ENCODE measurements at places on chromosomes 16 and 17.

DNA sequence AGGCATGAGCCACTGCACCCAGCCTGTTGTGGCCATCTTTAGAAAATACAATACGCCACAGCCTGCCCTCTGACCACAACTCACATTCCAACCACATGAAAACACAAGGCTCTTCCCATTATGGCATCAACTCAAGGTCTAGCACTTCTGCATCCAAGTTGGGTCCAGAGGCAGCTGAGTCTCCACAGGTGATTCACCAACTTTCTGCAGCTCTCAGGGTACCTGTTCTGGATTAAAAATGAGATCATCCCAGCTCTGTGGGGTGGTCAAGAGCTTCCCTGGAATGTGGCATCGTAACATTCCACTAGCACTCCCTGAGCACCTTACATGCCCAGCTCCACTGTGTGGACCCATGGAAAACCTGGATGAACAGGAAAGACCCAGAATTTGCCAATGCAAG lies 9.9 kb upstream of the GUCY2D start:
- no peak for DNase-seq

DNA sequence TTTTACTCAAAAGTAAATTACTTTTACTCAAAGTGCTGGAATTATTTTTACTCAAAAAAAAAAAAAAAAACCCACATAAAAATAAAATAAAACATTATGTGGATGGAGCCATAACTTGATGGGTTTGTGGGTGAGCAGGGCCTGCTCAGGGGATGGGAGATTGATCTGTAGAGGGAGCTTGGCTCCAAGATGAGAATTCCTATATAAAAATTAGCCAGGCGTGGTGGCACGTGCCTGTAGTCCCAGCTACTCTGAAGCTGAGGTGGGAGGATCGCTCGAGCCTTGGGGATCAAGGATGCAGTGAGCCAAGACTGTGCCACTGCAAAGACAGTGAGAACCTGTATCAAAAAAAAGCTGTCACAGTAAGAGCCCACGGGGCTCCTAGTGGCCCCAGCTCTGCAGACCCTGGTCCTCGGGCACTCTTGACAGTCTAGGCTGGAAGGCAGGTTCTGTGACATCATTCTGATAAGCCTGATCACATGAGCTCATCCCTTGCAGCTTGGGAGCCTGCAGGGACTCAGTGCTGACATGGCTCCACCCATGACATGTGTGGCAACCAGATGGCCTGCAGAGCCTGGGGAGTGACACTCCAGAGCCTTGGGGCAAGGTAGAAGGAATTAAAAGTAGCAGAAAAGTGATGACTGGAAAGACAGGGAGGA lies 42.5 kb downstream of the ST3GAL2 start:
- DNase-seq: no peak

GRCh38 chr17:12536472-12536871 lies 129.2 kb upstream of the MYOCD start:
- no peak for DNase-seq

DNA sequence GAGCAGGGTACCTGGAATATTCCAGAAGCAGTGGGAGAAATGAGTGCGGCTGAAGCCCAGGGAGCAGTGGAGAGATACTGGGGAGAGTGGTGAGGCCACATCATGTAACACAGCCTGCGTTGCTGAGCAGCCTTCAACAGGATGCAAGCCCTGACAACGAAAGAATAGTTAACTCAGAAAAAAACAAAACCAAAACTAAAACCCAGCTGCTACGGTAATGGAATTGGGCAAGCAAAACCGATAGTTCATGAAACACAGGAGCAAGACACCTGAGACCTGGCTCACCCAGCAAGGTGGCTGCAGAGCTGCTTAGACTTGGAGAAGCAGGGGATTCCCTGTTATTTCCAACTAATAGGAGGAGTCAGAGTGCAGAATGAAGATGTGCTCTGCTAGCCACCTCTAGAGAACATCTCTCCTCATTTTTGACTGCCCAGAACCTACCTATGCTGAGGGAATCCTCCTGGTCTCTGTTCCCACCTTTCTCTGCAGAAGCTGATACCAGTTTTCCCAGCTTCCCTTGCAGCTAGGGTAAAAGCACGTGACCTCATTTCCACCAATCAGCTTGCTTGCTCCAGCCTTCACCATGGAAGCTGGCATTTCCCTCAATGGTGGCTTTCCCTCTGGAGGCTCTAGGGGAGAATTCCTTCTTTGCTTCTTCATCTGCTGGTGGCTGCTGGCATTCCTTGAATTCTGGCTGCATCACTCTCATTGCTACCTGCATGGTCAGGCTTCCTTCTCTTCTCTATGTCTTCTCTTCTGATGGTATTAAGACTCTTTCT lies 59.4 kb upstream of the XYLT1 start:
- DNase-seq: no peak
